T1000 (cell line): ENCODE measurements at places on chromosomes 16 and 17.

DNA sequence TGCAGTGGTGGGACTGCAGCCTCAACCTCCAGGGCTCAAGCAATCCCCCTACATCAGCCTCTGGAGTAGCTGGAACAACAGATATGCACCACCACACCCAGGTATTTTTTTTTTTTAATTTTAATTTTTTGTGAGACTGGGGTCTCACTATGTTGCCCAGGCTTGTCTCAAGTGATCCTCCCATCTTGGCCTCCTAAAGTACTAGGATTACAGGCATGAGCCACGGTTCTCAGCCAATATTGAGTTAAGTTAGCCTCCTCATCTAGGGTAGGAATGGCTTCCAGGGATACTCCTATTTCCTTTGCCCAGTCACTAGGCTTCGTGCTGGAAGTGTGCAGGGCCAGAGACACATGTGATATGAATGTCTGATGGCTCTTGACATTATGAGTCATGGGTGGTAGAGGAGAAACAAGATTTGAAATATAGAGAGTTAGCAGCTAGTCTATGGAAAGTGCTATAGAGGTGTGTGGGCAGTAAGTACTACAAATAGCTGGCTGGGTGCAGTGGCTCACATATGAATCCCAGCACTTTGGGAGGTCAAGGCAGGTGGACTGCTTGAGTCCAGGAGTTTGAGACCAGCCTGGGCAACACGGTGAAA, 8.0 kb upstream of the HES7 start:
- DNase-seq: no peak

- no peak for DNase-seq
These were observed 290.6 kb upstream of the CCL2 start for GRCh38 chr17:33964344-33964979.

GRCh38 chr17:27968206-27968732, 74.2 kb upstream of the NLK start:
- DNase-seq: no peak

DNA sequence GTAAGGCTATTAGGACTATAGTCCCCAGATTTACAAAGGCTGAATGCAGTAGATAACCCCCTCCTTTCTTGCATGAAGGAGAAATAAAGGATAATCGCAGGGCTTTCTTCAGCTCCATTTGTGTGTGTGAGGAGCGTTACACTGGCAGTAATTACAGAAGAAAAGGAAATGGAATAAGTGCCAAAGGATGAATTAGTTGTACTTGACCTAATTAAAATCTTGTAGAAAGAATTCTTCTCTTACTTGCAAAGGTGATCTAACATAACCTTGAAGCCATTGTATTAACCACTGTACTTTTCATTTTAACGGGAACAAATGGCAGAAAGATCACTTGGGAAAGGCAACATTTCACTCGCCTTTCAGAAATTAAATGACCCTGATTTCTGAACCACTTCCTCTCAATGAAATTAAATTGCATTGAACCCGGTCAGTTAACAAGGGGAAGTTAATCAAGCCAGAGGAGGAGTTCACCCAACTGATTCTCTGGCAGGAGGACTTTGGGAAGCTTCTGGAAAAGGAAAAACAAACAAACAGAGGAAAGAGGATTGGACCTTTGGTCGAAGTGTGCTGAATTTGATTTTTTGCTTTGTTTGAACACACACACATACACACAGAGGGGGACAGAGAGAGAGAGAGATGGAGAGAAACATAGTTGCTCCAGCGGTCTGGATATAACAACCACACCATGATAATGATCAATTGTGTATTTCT, 90.6 kb downstream of the GP2 start:
- no peak for DNase-seq

- no peak for DNase-seq
These were observed 314.5 kb upstream of the KCNJ16 start for GRCh38 chr17:69760562-69760961.

GRCh38 chr17:33019161-33019890, 27.7 kb downstream of the SPACA3 start:
- DNase-seq: no peak

GRCh38 chr17:75131278-75132017, at the start of gene NT5C:
Gene NT5C, minus strand, starts transcription at chr17:75131742. Its CDS starts 35 bp downstream, at chr17:75131707.
- peak; percentile 78 for DNase-seq

- no peak for DNase-seq
These were observed 14.6 kb downstream of the COG4 start for GRCh38 chr16:70508752-70509151.

- no peak for DNase-seq
These were observed 30.5 kb downstream of the PLCG2 start for GRCh38 chr16:81809567-81809966.

- DNase-seq: no peak
These were observed 255.6 kb upstream of the SDK2 start for GRCh38 chr17:73899839-73900238.

- no peak for DNase-seq
These were observed at the start of gene ACE for GRCh38 chr17:63476854-63477479. Gene ACE, plus strand, starts transcription at chr17:63477061. Its CDS starts 34 bp downstream, at chr17:63477095.
